BE2C (cell line): ENCODE measurements at places on chromosomes 1 and 21.

DNA sequence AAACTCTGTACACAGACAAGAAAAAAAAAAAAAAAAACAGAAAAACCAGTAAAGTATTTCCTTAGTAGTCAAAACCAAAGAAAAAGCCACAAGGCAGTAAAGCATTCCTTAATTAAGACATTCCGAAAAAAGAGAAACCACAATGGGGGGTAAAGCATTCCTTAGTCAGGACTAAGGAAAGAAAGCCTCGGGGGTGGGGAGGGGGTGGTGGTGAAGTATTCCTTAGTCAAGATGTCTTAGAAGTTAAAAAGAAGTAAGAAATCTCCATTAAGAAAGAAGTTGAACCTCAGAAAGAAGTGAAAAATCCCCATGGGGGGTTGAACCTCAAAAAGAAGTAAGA, 28.2 kb upstream of the FMO1 start:
- no peak for DNase-seq

GRCh38 chr21:40622531-40622930, 224.4 kb downstream of the DSCAM start:
- no peak for DNase-seq

GRCh38 chr1:61011561-61012263, 70.6 kb upstream of the NFIA start:
- no peak for DNase-seq

DNA sequence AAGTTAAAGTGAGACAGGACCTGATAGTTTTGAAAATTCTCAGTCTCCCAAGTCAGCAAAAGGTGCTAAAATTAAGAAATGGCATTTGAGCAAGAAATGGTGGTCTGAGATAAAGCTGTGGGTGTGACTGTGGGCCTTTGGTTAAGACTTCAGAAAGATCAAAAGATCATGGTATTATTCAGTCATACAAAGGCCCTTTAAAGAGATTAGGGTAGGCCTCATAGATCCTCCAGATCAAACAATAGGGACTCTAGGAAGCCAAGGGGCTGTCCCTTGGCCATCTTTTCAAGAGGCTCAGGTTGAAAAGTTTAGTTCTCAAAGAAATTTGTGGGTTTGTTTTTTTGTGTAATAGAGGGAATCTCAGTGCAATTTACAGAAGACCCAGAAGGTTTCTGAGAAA, 8.4 kb downstream of the HMGB4 start:
- no peak for DNase-seq

- DNase-seq, result no peak
These were observed 33.3 kb downstream of the ALG14 start for GRCh38 chr1:95039360-95040031.

GRCh38 chr21:42983103-42983502, 8.7 kb downstream of the PKNOX1 start:
- DNase-seq, result no peak

- DNase-seq, result no peak
These were observed 351.5 kb downstream of the PLPP3 start for GRCh38 chr1:56227886-56228285.
